ENCODE measurements at places on chromosomes 7 and 10.

- DNase-seq, result no peak
Observed at GRCh38 chr10:124465777-124466488, 4.3 kb downstream of the LHPP start.

DNA sequence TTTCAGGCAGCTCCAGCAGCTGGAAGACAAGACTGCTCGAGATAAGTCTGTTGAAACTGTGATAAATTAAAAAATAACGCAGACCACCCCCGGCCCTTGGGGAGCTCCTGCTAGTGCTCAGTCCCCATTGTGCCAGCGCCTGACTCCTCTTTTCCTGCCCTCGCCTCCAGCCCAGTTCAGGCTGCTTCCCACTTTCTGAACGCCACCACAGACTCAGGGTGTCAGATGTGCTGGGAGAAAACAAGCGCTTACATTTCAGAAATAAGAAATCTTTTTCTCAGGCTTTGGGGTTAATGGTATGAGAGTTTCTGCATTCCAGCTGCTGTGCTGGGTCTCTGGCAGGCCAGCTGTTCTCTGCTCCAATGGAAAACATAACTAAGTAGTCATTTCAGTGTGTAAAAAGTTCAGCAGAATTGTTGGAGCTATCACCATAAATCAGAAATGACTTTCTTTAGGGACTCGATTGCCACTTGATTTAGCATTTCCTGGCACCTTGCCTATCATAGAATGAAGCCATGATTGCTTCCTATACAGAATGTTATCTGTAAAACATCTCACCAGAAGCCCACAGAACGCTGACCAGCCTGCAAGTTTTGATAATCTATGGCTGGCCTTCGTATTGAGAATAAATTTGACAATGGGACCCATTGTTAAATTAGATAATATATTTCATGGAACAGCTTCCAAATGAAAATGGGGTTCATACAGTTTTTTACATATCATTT, 257.0 kb upstream of the ZNF32 start:
- DNase-seq, result no peak

DNA sequence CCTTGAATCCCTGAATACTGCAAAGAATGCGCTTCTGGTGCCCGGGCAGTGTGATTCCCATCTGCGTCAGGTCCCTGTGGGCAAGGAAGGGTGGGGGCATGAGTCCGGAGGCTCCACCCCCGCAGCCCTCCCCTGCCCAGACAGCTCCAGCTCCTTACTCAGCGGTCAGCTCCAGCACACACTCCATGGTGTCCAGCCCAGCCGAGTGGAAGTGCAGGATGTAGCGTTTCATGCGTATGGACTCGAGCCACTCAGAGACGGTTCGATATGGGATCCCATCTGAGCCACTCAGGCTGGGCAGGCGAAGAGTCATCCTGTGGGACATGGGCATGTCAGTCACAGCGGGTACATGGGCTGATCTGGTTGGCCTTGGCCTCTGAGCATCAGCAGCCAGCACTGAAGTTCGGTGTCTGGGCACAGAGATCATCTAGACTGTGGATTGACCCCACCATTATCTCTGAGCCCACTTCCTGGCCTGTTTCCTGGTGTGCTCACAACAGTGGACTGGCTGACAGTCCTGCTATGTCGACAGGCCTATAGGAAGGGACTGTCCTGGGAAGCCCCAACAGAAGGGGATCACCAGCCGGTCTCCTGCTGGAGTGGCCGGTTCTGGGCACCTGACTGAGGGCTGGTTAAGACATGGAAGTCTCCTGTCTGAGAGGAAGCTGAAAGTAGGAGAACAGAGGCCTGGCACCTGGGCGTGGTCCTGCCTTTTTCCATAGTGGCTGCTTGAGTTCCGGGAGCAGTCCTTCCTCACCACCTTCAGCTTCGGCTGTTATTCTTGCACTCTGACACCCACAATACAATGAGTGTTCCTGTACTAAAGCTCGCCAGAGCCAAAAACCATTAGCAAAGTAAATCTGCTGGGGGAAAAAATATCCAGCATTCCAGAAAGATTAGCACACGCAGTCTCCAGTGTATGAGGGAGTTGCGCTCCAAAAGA, 10.6 kb downstream of the ZYX start:
- no peak for DNase-seq

GRCh38 chr7:31664890-31665289, 22.1 kb upstream of the PPP1R17 start:
- no peak for DNase-seq

DNA sequence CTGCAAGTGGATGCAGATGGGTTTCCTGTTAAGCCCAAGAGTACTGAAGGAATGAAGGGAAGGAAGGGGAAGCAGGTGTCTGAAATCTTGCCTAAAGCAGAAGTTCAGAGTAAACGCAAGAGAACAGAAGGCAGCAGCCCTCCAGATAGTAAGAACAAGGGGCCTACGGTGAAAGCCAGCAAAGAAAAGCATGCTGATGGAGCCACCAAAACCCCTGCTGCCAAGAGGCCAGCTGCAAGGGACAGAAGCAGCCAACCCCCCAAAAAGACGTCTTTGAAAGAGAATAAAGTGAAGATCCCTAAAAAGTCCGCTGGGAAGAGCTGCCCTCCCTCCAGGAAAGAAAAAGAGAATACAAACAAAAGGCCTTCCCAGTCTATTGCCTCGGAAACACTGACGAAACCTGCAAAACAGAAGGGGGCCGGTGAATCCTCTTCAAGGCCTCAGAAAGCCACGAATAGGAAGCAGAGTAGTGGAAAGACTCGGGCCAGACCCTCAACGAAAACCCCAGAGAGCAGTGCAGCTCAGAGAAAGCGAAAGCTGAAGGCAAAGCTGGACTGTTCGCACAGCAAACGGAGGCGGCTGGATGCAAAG, 152.5 kb downstream of the LCOR start:
- DNase-seq, result no peak
